GM04504 (cell line): ENCODE measurements at places on chromosomes 1 and 21.

- no peak for DNase-seq
These were observed 30.5 kb downstream of the CACNA1E start for GRCh38 chr1:181513786-181514297.

DNA sequence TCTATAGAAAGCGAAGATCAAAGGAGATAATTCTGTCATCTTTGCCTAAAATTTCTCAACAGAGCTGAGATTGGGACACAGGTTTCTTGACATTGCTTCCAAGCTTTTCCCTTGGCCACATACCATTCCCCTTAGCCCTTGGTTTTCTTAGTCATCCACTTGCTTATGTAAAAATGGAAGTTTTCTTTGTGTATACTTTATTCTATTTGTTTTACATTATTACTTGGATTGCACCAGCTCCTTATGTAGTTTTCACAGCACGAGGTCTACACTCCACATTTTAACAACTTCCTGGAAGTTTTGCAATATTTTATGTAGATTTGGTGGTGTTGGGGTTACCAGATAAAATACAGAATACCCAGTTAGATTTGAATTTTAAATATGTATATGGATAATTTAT is 129.8 kb downstream of the PLA2G4A start:
- DNase-seq: no peak

GRCh38 chr1:30381671-30382365 is 341.6 kb downstream of the MATN1 start:
- no peak for DNase-seq

- no peak for DNase-seq
These were observed 113.2 kb downstream of the LRRC53 start for GRCh38 chr1:74399249-74399648.

DNA sequence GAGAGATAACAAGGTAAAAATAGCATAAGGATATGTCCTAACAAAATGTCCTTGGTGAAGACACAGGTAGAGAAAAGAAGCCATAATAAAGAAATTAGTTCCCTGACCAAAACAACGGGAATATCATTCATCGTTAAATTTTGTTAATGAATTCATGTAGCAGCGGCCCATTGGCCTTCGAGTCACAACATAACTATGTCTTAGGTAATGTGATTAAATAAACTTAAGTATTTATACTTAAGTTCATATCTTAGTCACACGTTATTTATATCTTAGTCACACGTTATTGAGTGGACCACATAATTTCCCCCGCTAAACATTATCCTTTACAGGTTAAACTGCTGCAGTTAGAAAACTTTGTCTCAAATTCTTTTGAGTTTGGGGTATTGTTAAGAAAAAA is 1.2 kb downstream of the NEXN start:
- DNase-seq: peak; percentile 32

DNA sequence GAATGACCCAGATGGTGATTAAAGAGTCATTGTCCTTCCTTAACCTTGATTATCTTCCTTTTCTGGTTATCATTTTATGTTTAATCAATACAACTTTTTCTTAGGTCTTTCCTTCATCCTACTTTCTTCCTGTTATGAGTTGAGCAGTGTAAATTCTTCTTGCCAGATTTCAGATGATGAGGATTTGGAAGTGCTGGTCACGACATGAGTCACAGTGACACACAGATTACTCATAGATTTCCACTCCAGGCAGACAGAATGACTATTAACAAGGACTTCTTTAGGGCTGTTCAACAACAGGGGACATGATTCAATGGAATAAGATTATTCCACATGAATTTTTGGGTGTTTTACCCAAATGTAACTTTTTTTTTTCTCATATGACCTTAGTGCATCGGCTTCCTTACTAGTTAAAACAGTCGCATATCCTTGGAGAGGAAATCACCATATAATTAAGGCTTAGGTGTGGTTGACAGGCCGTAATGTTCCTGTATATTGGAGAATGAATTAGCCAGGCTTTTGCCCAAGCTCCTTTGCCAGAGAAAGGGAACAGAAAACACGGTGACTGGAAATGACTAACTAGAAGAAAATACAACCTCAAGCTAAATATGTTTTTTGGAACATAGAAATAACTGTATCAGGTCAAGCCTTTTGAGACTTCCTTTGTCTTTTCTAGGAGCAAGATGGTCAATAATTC is 44.2 kb downstream of the PRRX1 start:
- peak; percentile 91 for DNase-seq

DNA sequence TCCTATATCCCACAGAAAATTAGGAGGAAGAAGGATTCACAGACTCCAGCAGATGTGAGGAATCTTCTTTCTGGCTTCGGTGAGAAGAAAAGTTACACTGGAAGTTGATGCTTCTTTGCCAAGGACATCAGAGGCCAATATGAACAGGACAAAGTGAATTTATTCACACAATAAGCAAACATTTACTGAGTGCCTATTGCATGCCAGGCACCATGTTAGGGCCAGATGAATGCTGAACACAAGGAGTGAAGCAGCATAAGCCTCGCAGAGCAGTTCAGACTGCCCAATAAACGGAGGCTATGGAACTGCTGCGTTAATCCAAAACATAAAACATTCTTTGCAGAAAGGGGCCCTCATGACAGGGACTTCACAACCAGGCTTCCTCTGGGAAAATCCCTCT is 114.6 kb downstream of the LMX1A start:
- DNase-seq: no peak

DNA sequence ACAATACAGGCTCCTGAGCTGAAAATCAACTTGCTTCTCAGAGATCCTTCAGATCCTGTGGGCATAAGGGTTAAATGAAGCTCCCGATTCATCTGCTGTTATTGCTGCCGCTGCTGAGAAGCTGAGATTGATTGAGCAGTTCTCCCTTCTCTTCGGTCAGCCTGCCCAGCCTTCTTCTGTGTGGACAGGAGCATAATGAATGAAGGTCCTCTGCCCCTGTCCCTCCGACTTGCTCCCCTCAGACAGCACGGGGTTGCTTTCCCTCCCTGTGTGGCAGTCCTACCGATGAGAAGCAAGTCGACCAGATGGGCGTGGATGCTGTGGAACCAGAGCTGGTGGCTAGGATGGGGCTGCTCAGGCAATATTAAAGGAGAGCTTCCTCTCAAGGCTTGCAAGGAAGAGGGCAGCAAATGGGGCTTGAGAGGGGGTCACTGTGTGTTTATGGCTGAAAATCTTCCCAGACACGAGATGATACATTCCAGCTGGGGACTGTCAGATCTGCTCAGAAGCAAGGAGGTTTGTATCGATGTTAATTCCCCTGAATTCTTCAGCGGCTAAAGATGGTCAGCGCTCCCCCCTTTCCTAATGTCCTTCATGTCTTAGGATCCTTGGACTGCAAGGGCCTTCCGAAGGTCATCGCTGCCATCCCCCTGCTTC is 63.9 kb upstream of the GOLT1A start:
- DNase-seq: no peak

GRCh38 chr1:47432071-47433036 is 5.5 kb upstream of the FOXD2 start:
- peak; percentile 66 for DNase-seq

GRCh38 chr1:56095696-56096665 is 483.4 kb downstream of the PLPP3 start:
- DNase-seq: peak; percentile 94

- no peak for DNase-seq
These were observed 8.7 kb upstream of the MDM4 start for GRCh38 chr1:204507317-204508105.

- no peak for DNase-seq
These were observed 16.3 kb downstream of the VPS45 start for GRCh38 chr1:150083907-150084306.

- no peak for DNase-seq
These were observed 29.5 kb upstream of the ABCG1 start for GRCh38 chr21:42189431-42189830.

- DNase-seq: no peak
These were observed 70.3 kb upstream of the DUSP10 start for GRCh38 chr1:221812088-221812752.

DNA sequence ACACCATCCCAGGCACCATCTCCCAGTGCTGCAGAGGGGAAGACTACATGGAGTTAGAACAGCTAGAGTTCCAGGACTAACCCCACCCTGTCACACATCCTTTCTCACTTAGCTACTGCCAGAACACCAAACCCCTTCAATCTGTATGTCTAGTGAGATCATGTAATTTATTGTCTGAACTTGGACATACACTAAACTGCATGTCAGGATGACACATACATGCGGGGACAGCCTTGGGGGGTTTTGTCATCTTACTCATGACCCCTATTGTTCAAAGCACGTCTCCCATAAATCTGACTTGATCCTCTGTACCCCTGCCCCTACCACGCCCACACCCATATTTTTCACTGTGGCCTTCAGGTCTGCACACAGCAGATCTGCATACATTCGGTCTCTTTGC is 71.3 kb downstream of the GABPA start:
- DNase-seq: no peak

GRCh38 chr1:205077934-205078311 is 6.3 kb downstream of the TMEM81 start:
- DNase-seq: no peak
